IMR-90 (cell line): ENCODE measurements at places on chromosomes 3 and 15.
A peak's percentile ranks its signal among the peaks of the same experiment; 100 is the strongest.

- no peak for DNase-seq
Measured at GRCh38 chr3:82085851-82086475, 324.5 kb upstream of the GBE1 start.

DNA sequence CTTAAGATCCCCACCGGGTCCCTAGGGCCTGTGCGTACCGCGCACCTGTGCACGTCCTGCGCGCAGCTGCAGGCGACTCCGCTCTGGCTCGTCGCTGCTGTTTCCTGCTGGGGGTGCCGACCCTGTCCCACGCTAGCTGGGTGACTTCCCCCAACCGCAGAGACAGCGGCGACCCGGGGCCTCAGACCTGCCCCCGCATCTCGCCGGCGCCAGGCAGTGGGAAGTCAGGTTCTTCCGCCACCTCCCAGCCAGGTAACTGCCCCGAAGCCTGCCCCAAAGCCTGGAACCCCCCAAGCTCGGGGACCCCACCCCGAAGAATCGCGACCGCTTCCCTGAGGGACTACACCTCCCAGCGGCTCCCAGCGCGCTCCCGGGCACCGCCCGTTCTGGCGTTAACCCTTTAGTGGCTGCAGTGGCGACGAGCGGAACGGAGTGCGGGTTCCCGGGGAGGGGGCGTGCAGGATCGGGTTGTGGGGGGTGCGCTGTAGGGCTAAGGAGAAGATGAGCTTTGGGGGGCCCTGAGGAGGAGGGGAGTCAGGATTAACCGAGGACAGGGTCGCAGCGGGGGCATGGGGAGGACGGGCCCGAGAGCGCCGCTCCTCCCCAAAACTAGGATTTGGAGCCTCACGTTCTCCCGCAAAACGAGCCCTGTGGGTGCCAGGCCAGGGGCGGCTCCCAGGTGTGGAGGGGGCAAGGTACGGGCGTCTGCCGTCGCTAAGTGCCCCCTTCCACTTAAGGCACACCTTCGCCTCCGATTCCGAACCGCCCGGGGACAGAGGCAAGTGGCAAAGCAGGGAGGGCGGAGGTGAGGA lies 589 bp downstream of the NEIL1 start:
- no peak for DNase-seq

- DNase-seq = no peak
Measured at GRCh38 chr3:126480861-126481260, 5.2 kb upstream of the ZXDC start.

GRCh38 chr15:34665498-34666116 lies 82.2 kb upstream of the GOLGA8B start:
- no peak for DNase-seq

GRCh38 chr3:108327168-108327567 lies 30.8 kb downstream of the HHLA2 start:
- DNase-seq = no peak

DNA sequence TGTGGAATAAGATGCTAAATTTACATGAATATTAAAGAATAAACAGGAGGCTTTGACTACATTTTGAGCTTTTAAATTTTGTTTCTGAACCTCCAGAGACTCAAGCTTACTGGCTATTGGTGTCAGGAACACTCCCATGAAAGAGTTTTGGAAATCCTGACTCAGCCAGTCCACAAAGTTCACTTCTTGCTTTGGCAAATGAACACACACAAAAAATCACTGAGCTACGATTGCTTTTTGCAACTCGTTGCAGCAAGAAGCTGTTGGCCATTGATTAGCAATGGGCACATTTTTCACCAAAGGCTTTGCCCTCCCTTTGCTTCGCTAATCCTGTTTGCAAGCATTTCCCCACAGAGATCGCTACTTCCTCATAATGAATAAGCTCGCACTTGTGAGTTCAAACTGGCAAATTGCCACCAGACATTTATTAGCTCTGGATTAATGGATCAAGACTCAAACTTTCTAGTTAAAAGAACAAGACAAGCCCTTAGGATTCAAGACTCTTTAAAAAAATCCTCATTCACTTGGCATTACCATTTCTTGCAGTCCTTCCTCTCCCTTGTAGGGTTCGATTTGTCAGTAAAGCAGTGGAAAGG lies 343.2 kb upstream of the ONECUT1 start:
- no peak for DNase-seq

GRCh38 chr3:57659806-57660439 lies 33.0 kb downstream of the DENND6A start:
- DNase-seq = no peak

- peak; percentile 49 for DNase-seq
Measured at GRCh38 chr3:45273681-45274515, 47.8 kb upstream of the TMEM158 start.

- no peak for DNase-seq
Measured at GRCh38 chr3:170734735-170735065, 135.3 kb downstream of the RPL22L1 start.

DNA sequence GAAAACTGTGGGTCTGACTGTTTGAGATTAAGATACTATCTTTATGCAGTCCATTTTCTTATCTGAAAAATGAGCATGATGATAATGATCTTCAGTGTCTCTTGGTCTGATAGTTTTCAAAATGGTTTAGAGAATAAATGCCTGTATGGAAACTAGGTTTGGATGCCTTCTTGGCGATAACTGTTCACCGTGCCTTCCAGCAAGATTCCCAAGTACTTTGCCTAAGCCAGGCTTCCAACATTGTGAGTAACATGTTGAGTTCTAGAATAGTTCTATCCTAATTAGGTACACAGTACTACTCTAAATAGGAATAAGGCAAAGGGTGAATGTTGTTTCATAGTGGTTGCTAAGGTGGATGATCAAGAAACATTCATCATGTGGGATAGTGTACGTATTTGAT lies 940.2 kb downstream of the MCTP2 start:
- DNase-seq = no peak

DNA sequence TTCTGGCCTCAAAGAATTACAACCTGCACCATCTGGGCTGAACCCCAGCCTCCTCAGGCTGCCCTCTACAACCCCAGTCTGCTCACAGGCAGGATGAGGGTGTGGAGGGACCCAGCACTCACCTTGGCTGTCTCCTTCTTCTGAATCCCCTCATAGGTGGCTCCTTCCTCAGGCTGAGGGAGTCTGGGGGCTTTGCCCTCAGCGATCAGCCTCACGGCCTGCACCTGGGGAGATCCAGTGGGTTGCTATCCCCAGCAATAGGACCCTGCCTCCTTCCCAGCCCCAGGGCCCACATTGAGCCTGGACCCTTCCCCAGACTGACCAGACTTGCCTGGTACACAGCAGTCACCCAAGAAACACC lies 25.1 kb downstream of the ALDH1L1 start:
- no peak for DNase-seq

GRCh38 chr3:98540346-98540745 lies 8.6 kb downstream of the GPR15 start:
- DNase-seq = no peak

GRCh38 chr3:58627941-58628340 lies 38.6 kb downstream of the FAM3D start:
- no peak for DNase-seq

DNA sequence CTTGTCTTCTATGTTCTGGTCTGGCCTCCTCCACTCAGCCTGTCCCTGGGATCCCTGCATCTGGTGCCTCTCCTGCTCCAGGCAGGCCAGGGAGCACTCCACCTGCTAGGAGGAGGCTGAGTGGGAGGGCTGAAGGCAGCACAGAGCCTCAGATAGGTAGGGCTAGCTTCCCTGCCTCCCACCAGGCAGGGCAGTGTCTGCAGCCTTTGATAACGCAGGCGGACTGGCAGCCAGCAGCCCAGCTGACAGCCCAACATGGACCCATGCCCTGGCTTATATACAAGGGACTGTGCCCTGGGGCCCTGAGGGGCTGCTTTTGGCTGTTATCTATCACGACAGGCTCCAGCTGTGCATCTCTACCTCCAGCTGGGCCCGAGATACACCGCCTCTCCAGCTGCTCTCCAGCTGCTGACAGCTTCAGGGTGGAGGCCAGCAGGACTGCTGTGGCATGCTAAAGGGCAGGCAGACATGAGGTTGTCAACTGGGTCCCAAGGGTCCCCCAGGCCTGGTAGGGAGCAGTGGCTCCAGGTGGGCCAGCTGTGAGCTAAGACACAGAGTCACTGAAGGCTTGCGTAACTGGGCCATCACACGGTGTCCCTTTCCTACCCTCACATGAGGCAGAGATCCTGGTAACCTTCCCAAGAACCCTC lies 5.2 kb upstream of the CLK3 start:
- no peak for DNase-seq

- DNase-seq = no peak
Measured at GRCh38 chr3:144031938-144032337, 60.3 kb downstream of the DIPK2A start.

- peak; percentile 45 for DNase-seq
Measured at GRCh38 chr3:42655980-42656679, 2.6 kb downstream of the ZBTB47 start.

GRCh38 chr15:59879506-59880265 lies 124.4 kb upstream of the FOXB1 start:
- peak; percentile 59 for DNase-seq

DNA sequence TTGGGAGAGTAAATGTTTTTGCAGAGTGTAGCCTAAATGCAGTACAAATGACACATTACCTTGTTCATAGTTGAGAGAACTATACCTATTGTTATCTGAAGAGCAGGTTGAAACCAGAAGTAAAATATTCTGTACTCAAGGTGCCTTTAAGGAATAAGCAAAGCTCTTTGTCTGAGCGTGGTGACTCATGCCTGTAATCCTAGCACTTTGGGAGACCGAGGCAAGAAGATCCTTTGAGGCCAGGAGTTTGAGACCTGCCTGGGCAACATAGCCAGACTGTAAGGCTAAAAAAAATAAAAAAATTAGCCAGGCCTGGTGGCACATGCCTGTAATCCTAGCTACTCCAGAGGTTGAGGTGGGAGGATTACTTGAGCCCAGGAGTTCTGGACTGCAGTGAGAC lies 2.2 kb upstream of the RNF13 start:
- DNase-seq = no peak

DNA sequence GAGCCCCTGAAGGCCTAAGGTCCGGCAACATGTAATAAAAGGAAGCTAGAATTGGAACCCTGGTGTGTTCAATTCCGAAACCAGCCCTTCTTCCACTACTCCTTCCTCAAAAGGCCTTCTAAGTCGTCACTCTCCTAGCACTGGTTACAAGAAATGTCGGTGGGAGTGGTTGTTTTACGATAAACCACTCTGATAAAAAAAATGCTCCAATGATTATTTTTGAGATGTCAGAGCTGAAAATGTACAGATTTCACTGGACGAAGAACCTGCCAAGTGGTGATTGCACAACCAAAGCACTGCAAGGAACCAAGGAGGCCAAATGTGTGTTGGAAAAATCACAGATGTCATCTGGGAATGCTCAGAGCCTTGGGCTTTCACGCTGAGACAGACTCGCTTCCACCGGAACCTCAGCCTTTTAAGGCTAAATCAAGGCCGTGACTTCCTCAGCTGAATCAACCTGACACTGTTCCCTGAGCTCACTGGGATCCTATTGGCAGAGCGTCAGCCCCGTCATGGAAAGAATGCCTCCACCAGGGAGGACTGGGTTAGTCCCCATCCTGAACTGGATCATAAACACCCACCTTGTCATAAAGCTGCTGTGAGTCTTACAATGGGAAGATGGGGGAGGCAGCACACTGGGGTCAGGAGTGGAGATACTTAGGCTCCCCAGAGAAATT lies 108.1 kb upstream of the THBS1 start:
- DNase-seq = peak; percentile 99

GRCh38 chr3:169939320-169939719 lies 27.3 kb upstream of the SEC62 start:
- DNase-seq = no peak

- DNase-seq = no peak
Measured at GRCh38 chr15:96049323-96049722, 281.2 kb upstream of the NR2F2 start.

- DNase-seq = no peak
Measured at GRCh38 chr3:185726254-185726967, 98.4 kb downstream of the IGF2BP2 start.

DNA sequence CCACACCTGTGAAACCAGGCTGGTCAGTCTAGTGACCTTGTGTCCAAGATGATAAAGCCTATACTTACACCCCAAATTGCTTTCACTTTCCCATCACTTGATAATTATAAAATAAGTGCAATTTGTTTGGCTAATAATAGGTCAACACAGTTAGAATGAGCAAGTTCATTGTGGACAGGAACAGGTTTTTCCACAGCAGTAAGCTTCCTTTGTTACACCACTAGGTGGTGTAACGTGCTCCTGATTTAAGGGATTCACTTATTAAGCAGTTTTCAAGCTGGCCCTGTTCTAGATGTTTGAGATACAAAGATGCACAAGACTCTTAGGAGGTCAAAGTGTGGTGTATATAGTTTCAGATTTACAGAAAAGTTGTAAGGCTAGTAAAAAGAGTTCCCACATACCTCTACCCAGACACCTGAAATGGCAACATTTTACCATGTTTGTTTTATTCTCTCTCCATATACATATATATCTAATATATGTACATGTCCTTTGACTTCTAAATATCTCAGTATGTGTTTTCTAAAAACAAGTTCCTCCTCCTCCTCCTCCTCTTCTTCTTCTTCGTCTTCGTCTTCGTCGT lies 6.8 kb upstream of the MFSD1 start:
- DNase-seq = peak; percentile 59

- DNase-seq = no peak
Measured at GRCh38 chr15:40914486-40914885, 14.7 kb upstream of the DLL4 start.

- DNase-seq = no peak
Measured at GRCh38 chr3:72738752-72739530, 109.3 kb downstream of the SHQ1 start.

DNA sequence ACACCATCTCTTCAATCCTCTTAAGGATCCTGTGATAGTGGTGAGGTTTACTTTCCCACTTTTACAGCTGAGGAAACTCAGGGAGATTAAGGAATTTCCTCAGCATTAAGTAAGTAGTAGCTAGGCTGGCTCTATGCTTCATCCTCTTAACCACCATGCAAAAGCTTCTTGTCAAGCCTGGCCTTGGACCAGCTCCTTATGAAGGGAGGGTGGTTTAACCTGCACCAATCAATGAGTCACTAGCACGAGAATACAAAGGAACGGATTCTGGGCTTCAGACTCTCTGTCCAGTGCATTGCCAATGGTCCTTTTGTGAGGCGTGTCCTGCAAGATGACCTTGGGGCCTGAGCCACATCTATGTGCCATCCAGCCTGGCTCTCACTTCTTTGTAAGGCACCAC lies 202.0 kb upstream of the CFAP20DC start:
- DNase-seq = peak; percentile 20

DNA sequence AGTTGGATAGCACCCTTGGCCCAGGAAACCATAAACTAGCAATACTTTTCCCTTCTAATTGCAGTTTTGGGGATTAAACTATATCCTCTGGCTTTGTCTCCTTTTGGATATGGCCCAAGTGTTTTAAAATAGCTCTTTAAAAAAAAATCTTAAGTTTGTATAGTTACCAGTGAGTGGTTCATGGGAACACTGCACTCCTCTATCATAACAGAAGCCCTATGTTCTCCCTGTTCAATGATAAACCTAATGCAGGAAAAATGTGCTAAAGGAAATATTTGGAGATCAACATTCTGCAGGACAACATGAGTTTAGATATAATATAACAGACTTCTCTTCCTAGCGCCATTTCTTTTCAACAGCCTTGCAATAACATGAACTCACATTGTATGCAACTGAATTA lies 13.1 kb downstream of the MRPL47 start:
- DNase-seq = peak; percentile 65
